ENCODE measurements at places on chromosomes 4 and X.

DNA sequence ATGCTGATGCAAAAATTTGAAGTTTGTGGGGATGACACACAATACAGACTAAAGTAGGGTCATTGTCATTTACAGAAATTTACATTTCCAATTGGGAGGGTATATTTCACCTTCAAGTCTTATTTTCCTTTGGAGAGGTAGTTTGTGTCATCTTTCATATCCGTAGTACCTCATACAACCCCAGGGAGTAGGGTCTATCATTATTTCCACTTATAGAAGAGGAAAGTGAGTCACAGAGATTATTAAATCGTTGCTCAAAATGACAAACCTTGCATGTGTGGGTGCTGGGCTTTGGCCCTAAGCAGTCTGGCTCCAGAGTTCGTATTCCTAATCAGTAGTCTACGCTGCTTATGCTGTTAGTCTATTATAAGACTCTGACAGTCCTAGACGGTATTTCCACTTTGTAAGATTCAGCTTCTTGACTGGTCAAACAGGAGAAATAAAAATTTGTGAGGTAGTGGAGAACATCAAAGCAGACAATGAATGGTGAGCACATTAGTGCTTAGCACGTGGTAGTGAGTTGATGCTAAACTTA, 516.5 kb downstream of the PCDH7 start:
- DNase-seq = no peak

GRCh38 chr4:170128219-170128804, 38.6 kb upstream of the AADAT start:
- no peak for DNase-seq

DNA sequence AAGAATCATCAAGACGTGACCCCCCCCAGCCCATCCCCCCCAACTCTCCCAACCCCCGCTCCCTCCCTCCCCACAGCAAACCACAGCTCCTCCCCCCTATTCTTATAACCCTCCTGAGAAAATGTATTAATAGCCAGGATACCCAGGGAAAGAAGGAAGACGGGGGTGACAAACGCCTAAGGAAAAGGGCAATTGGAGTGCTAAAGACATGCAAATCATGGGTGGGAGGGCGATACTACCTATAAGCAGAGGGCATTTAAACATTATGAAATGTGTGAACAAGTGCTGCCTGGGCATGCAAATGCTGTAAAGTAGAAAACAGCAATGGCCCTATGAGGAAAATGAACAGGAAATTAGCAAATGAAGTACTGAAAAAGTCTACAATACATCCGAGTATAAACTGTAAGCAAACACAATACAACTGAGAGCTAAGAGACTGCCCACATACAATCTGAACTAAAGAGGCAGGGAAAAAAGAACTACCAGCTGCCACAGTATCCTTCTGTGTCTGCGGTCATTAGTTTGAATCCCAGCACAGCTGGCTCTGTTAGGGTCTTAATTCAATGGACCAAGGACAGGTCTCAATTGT, 2.4 kb downstream of the CXXC4 start:
- no peak for DNase-seq

GRCh38 chr4:156672492-156673305, 298.9 kb downstream of the PDGFC start:
- no peak for DNase-seq

- DNase-seq = no peak
These were observed 462.7 kb upstream of the RPS6KA3 start for GRCh38 chrX:20729416-20729815.

DNA sequence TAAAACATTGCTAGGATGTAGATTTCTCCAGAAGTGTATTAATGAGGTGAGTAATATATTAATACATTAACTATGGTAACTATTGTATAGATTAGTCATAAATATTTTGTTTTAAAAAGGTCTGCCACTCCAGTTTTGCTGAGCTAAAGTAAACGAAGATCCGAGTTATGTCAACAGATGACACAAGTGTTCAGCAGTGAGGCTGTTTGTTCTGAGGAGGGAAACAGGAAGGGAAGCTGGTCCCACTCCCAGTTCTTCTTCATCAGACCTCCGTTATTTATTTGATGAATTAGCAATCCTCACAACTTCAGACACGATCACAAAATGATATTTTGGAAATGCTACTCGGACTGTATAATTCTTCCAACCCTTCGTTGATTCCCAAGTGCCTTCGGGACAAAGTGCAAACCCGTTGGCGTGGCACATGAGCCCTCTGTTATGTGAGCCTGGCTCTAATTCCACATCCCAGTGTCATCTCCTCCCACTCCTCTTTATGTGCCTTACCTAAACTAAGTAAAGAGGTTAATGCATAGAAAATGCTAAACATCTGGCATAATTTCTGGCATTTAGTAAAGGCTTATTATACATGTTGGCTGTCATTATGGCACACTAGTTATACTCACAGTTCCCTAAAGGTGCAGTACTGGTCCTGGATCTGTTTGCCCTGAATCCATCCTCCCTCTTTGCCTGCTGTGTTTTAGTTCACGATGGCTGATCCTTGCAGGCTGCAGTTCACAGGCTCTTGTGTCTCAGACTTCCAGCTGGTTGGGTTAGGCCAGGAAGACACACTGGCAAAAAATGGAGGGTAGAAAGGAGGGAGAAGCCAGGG, 190.6 kb upstream of the LNX1 start:
- no peak for DNase-seq

- DNase-seq = no peak
These were observed 607.1 kb downstream of the PCDH18 start for GRCh38 chr4:136925203-136925602.

Data from uterus (tissue), 4 donors.